Naive B cell (primary cell): ENCODE measurements at places on chromosomes 3 and 15.

DNA sequence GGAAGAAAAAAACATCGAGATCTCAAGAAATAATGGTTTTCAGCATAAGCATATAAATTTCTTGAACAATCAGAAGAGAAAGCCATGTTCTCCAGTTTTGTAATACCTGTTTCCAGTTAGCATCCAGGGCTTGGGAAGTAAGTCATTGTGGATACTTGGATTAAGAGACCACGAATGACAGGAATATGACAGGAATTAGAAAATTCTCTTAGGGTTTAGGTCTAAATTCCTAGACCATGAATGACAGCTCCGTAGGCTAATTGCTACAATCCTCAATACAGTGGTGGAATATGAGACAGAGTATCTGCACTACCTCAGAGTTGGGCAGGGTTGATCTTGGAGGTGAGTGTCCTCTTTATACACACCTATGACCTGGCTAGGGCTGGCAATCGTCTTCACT lies 517.5 kb downstream of the NTRK3 start:
- DNase-seq, result no peak

- DNase-seq, result no peak
These were observed 20.2 kb downstream of the CHST2 start for GRCh38 chr3:143139762-143140161.

DNA sequence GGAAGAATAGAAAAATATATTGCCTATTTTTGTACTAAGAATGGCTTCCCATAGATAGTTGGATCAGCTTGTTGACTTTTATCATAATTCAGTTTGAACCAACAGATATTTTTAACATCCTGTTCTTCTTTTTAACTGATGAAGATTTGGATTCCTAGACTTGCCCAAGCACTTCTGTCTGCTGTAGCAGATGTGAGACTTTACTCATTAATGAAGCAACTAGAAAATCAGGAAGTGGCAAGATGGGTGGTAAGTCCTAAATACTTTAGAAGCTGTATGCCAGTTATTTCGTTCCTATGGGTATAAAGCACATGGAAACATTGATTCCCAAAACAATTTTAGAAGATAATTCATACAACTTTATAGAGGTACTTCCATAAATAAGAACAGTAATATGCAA lies 8.4 kb downstream of the PIGB start:
- DNase-seq, result no peak

DNA sequence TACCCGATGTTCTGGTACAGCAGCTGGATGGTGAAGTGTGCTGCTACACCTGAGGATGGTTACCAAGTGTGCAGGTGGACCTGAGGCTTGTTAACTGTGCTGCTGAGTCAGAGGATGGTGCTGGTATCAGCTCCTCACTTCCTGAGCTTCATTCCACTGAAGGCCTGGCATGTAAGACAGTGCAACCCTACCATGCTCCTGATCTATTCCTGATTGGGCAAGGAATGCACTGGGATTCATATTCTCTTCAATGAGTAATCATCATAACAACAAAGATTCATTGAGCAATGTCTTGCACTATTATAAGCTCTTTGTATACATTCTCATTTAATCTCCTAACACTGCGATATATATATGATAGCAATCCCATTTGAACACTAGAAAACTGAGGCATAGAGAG lies 62.9 kb upstream of the THSD4 start:
- no peak for DNase-seq

DNA sequence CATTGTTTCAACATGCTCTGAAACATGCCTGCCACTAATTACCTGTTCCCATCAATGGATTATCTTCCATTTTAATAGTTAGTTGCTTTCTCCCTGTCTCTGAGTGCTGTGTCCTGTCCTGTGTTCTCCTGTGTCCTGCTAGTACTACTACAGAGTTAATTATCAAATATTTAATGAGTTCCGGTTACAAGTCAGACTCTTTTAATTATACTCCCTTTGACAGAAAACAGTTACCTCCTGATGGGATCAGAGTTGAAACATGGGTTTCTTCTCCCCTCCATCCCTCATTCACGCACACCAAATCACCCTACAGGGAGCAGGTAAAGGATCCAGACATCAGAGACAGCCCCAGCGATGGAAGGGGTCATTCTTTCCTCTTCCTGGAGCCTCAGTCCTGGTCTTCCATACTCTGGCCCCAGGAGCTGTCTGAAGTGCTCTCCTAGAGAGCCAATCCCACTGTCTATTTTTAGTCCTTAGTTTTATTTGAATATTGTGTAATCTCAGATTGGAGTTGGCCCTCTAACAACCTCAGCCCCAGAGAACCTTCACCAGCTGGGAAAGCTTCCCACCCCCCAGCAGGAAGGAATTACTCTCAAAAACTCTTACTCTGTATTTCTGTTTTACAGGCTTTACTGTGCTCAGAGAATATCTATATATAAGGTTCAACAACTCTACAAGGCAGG lies 137.0 kb upstream of the C2CD4B start:
- DNase-seq, result no peak

- peak; percentile 54 for DNase-seq
These were observed 14.7 kb upstream of the SYNM start for GRCh38 chr15:99090011-99090699.

DNA sequence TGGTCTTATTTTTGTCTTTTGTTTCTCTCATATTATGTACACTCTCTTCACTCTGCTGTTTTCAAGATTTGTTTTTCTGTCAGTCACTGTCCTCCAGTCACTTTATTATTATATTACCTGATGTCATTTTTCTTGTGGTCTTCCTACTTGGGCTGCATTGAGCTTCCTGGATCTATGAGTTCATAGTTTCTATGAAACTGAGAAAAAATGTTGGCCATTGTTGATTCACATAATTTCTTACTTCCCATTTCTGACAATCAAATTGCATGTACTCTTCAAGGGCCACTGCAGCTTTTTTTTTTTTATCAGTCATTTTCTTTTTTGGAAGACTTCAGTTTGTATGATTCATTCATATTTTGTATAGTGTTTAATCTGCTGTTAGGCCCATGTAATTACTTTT lies 1180.6 kb upstream of the GBE1 start:
- no peak for DNase-seq

GRCh38 chr15:20349774-20350498 lies 191.7 kb downstream of the GOLGA6L6 start:
- DNase-seq, result no peak

- DNase-seq, result no peak
These were observed 45.5 kb downstream of the LIMD1 start for GRCh38 chr3:45640091-45640507.

DNA sequence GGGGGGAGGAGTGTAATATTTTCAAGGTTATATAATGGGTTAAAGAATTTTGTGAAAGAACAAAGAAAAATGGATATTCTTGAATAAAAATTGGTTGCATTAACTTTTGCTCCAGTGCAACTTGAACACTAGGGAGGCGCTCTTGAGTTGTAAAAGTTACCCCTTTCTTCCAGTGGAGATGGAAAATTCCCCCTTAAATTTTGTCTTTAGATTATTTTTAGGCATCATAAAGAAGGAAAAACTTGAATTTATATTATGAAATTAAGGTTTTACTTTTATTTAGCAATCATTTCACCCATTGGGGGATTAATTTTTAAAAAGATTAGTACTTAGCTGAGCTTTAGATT lies 550 bp upstream of the CHD2 start:
- DNase-seq, result no peak

DNA sequence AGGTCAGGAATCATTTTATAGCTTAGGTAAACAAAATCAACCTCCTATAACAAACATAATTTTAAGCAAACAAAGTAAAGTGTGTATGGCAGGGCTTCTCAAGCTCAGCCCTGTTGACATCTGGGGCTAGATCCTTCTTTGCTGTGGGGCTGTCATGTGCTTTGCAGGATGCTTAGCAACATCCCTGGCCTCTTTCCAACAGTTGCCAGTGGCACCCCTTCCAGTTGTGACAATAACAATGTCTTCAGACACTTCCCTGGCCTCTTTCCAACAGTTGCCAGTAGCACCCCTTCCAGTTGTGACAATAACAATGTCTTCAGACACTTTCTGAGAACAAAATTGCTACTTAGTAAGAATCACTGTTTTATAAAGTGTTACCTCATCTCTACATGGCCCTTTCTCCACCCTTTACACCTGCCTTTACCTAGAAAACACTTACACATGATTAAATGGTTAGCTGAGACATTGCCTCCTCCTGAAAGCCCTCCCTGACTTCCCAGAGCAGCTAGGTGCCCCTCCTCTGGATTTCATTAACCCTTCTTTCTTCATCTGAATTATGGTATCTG lies 194.0 kb upstream of the LMCD1 start:
- DNase-seq, result no peak

GRCh38 chr3:179565496-179565895 lies 2.8 kb downstream of the ACTL6A start:
- no peak for DNase-seq
